ENCODE measurements at places on chromosomes 13 and 19. TPM values are rescaled to one million over a fixed set of nuclear protein-coding genes. Genes with fewer than 3 reads are reported as not detected.

The KLK10 gene
- total RNA-seq: not detected

DNA sequence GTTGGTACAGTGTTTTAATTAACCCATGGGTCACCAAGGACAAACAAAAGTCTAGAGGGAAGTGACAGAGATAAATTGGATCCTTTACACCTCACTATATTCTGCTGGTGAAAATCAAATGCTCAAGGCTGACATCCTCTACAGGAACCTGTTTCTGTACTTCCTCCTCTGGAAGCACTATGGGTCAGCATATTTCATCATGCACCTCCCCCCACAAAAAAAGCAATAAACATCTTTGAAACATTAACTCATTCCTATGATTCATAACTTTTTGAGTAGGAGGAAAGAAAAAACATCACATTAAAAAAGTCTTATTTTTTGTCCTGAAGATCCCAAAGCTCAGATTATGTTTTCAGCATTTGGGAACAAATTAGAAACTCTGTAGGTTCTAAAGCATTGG, 588.3 kb upstream of the SGCG start:
- DNase-seq: no peak

DNA sequence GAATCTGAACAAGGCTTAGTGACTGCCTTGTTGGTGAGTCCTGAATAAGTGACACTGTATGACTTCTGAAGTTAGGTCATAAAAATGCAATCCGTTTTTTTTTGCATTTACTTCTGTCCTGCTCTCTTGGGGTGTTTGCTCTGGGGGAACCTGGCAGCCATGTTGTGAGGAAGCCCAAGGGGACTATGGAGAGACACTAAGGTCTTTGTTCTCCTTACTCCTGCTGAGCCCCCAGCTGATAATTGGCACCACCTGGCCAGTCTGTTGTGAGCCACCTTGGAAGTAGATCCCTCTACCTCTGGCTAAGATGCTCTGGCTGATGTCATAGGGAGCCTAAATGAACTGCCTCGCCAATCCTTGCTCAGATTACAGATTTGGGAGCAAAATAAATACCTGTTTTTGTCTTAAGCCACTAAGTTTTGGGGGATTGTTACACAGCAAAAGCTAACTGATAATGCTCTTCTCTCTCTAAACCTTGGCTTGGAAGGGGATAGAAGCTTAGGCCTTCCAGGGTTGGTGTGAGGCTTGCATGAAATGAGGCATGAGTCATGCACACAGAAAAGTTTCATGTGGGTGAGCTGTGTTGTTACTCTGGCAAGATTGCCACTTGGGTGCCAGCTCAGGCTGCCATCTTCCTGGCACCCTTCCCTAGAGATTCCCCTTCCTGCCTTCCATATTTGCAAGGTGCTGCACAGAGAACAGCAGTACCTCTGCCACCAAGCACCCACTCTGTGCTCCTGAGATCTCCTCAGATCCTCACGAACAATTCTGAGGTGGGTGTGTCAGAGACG, 10.1 kb downstream of the TUBB4A start:
- no peak for DNase-seq

The C19orf38 gene
- 0.32 TPM for total RNA-seq

DNA sequence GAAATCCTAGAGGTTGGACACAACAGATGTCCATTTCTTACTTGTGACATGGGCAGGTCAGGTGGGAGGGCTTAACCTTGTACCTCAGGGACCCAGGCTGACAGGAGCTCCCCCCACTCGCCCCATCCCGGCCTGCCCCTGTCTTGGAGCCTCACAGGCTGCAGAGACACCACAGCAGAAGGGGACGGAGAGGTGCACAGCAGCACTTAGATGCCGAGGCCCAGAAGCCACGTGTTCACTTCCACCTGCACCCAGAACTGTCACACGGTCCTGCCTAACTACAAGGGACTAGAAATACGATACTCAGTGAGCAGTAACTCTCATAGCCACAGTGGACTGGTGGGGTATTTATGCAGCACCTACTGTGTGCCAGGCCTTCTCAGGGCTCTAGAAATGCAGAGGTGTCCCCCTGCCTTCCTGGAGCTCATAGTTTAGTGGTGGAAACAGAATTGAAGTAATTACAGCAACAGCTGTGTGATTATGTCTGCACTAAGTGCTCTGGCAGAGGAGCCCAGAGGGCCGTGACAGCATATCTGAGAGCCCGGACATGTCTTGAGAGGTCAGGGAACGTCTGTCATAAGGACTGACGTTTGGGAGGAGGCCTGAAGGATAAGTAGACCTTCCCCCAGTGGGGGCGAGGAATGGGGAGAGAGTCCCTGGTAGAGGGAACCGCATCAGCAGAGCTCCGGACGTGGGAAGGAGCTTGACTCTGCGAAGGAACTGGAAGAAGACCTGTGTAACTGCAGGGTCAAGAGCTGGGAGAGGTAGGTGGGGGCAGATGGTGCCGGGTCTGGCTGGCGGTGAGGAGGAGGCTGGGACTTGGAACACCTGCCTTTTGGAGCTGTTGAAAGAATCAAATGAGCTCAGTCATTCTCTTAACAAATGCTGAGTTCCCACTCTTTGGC, 130.0 kb downstream of the SIPA1L3 start:
- no peak for DNase-seq

The ELL gene
- 9.9 TPM for total RNA-seq

- no peak for DNase-seq
Observed at GRCh38 chr13:42328672-42329071, 56.7 kb downstream of the AKAP11 start.
